Stimulated activated CD4-positive, alpha-beta T cell treated with anti-CD3 and anti-CD28 coated beads, Interleukin-2, amount 100 ng/mL, for 4 hours (primary cell): ENCODE measurements at places on chromosomes 7 and 10.

DNA sequence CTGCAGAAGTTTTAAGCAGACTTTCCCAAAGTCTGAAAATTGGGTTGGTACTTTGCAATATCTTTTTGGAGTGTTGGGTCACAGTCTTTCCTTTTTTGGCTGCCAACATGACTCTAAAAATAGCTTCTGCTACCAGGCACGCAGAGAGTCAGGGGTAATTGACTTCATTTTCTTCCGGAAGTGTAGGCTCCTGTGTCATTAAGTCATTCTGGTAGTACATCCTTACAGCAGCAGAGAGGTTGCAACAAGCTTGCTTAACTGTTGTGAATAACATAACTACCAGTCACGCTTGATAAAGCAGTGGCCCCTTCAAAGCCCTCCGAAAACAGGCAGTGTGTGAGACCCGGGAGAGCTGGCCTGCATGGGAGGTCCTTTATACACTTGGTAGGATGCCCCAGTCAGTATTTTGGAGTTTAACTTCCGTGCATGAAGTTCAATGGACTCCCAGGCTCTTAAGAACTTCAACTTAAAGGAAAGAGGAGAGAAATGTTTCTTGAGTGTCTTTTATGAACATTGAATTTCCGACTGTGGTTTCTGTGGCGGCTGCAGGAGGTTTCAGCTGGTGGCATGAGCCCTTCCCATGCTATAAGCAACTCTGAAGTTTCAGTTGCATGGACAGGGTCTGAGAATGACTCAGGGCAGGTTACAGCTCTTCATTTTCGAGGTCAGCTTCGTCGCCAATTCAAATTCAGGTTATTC is 310.7 kb downstream of the GALNT17 start:
- DNase-seq: no peak

DNA sequence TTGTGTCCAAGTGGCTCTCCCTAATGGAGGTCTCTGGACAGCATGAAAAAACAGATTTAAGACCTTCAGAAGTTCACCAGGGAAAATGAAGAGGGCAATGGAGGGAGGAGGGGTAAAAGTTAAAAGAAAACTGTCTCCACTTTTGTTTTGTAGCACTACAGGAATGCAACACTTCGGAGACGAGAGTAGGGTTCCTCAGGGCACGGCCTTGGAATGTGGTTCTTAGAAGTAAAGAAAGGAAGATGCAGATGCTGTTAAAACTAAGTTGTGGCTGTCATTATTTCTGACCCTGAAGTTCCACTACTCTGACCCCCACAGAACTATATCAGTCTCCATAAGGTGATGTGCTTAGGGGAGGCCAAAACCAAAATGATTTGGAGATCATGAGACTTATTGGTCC is 335.1 kb downstream of the XPNPEP1 start:
- no peak for DNase-seq

GRCh38 chr10:78727251-78727650 is 341.5 kb upstream of the ZMIZ1 start:
- DNase-seq: no peak

DNA sequence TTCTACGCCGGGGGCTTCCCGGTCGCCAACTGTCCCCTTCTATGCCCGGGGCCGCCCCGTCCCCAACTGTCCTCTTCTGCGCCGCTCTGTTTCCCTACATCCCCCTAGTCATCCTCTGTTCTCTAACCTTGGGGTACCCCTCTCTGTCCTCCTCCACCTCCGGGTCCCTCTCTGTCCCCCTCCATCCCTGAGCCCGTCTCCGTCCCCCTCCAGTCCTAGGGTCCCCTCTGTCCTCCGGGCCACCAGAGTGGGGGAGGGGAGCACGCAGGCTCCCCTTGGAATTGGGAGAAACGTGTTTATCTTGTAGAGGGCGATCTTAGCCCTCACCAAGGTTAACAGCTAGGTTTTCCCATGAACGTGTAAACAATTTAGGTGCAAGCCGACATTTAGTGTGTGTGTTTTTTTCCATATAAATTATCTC is 852 bp upstream of the KLF6 start:
- DNase-seq: no peak

DNA sequence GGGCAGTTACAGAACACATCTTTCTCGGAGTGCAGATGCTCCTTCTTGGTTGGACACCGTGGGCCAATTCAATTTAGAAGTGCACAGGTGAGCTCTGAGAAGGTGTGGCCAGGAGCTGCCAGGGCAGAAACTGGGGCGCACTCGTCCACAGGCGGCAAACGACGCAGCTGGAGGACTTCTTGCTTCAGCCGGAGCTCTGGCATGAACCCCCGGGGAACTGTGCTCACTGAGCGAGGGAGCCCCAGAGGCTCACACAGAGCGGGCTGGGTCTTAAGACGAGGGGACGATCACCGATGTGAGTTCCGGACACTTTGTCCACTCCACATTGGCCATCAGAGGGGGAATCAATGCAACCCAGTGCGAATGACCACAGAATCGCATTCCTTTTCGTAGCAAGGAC is 140.4 kb downstream of the ZMYND11 start:
- no peak for DNase-seq

DNA sequence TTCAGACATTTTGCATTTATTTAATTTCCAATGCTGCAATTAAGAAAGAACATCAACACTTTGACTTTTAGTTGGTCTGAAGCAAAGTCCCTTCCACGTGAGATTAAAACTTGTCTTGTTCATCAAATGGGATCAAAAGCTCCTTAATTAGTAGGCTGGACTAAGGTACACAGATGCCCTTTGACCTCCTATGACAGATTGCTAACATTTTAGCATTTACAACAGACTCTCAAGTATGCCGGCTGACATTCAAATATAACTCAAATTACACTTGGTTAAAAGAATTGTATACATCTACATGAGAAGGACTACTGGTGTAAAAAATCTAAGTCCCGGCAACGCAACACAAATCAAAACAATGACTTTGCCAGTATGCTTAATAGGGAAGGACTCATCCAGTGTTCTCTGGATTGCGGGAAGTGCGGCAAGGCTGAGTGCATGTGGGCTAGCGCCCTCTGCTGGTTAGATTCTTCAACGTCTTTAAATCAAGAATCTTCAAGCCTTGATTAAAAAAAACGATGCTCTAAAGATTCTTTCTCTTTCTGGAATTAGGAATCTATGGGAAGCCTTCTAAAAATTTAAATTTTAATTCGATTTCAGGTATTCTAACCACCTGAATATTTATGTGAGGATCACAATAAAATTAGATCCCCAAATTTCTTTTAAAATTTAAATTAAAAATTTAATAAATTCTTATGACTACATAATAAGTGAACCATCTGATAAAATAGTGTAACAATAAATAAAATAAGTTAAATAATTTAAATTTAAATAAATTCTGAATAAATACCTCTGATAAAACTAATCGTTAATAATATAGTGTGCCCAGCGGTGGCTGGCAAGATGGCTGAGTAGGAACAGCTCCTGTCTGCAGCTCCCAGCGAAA is 444.7 kb downstream of the DGKB start:
- DNase-seq: peak; percentile 3

- DNase-seq: no peak
These were observed at the start of gene STEAP2 for GRCh38 chr7:90211391-90212148. Gene STEAP2, plus strand, starts transcription at chr7:90211740. Its CDS starts 13,343 bp downstream, at chr7:90225083.

- no peak for DNase-seq
These were observed 38.2 kb downstream of the SHOC2 start for GRCh38 chr10:110957606-110958005.

DNA sequence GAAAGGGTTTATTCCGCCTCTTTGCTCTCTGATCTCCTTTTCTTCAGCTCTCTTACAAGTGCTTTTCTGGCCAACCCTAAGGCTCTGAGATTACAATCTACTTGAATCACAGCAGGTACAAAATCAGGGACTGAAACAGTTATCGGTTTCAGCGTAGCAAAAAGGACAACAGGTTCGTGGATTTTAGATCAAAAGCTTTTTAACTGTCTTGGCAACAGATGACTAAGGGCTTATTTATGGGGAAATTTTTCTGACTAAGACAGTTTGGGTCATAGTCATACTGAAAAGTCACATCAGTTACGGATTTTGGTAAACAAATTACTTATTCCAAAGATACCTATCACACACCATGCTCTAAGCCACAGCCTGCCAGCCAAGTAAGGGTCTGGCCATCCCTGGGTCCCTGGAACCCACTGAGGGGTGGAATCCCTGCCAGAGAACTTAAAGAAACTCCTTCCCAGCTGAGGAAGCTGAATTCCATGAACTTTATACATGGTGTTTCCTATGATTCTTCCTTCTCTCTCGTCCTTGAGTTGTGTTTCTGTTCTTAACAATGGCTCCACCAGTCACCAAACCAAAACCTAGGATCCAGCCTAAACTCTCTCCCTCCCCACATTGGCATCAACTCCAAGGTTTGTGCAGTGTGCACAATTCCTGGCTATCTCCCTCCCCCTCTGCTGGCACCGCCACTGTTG is 169.3 kb downstream of the FAM107B start:
- no peak for DNase-seq

DNA sequence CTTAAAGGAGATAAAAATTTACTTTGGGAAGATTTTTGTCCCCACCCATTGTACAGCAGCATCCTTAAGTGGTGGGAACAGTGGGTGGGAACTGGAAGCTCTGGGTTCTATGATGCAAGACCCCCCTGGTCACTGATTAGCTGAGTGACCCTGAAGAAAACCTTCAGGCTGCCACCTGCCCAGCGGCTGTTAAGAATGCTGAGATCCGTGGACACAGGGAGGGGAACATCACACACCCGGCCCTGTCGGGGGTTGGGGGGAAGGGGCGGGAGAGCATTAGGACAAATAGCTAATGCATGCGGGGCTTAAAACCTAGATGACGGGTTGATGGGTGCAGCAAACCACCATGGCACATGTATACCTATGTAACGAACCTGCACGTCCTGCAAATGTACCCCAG is 14.5 kb downstream of the CARD11 start:
- no peak for DNase-seq

- no peak for DNase-seq
These were observed 52.3 kb upstream of the ANTXRL start for GRCh38 chr10:46234431-46235060.
